Left renal pelvis (tissue), 4 donors: ENCODE measurements at places on chromosomes 16 and 17.

- DNase-seq, result no peak
Observed at GRCh38 chr16:87499189-87499486, 6.3 kb upstream of the ZCCHC14 start.

DNA sequence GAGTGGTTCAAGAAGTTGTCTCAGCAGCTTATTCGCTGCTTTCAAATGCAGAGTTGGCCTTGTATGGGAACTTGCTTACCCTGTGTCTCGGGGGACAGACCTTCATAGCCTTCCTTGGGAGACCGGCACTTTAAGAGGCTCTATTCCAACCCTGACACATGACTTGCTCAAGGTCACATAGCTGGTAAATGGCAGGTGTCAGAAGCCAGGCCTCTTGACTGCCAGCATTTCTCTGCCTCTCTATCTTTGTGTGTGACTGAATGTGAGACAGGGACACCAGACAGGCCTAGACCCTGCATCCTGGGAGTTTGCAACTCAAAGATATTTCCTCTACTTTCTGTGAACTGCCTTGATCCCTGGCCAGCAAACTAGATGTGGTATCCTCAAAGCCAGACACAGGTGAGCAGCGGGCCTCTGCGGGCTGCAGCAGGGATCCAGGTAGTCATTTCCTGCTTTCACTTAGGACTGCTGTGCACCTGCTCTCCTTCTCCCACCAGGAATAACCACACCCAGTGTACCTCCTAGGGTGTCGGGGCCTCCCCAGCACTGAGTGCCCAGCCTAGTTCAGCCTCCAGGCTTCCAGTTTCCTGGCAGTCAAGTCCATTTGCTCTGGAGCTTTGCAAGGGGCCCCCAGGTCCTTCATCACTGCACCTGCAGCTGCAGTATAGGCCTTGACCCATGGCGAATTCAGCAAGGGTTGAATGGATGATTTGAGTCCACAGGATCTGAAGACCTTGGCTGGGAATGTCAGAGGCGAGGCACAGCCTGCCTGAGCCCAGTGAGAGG is 116.6 kb upstream of the TNRC6C start:
- no peak for DNase-seq

GRCh38 chr16:88060524-88061219 is 109.4 kb downstream of the BANP start:
- no peak for DNase-seq

- no peak for DNase-seq
Observed at GRCh38 chr17:59327121-59327980, 4.1 kb upstream of the YPEL2 start.

- DNase-seq, result no peak
Observed at GRCh38 chr16:9976601-9977000, 205.6 kb downstream of the GRIN2A start.

GRCh38 chr16:48052731-48053417 is 102.9 kb downstream of the ABCC12 start:
- DNase-seq, result no peak

GRCh38 chr16:67014634-67015312 is 14.2 kb upstream of the CBFB start:
- no peak for DNase-seq

DNA sequence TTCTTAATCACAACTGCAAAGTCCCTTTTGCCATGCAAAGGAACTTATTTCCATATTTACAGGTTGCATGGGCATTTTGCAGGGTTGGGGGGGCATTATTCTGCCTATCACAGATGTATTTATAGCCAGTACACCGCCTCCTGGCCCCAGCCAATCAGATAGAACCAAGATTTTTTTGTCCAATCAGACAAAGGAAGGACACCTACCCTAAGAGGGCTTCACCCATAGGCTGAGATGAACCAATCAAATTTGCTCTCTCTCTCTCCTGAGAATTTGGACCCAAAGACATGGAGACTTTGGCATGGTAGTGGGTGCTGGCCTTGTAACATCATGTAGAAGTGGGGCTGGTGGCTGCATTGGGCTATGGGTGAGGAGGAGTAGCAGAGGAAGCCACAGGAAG is 3.9 kb upstream of the KCNG4 start:
- no peak for DNase-seq

DNA sequence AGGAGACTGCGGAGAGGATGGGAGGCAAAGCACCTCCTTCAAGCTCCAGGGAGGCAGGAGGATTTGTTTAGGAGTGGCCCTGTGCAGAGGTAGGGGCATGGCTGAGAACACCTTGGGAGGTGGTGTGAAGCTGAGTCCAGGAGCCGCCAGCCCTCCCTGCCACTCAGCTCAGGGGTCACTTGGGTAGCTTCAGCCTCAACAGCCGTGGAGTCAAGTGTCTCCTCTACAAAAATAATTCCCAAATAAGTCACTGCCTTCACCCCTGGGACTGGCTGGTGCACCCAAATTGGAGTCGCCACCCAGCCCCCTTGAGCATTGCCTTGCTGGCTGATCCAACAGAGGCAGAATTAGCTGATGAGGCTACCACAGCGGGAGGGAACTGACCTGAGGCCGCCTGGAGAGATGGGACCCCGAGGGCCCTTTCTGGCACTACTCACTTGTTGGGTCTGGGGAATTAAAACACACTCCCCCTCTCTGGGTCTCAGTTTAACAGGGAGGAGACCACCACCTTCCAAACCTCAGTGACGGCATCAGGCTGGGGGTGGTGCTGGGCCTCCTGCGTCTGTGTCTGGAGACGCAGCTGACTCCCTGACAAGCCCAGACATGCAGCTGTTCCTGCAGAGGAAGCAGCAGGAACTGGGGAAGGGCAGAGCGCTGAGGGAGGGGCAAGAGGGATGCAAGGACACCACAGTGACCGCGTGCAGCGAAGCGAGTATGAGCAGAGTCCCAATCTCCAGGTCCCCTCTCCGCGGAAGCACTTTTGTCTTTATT is 87.9 kb upstream of the TOB1 start:
- no peak for DNase-seq

- DNase-seq, result no peak
Observed at GRCh38 chr17:29126268-29126930, 53.8 kb downstream of the MYO18A start.

- DNase-seq, result no peak
Observed at GRCh38 chr16:74188856-74189255, 107.8 kb upstream of the PSMD7 start.

- no peak for DNase-seq
Observed at GRCh38 chr16:30884760-30885159, 9.1 kb downstream of the BCL7C start.

DNA sequence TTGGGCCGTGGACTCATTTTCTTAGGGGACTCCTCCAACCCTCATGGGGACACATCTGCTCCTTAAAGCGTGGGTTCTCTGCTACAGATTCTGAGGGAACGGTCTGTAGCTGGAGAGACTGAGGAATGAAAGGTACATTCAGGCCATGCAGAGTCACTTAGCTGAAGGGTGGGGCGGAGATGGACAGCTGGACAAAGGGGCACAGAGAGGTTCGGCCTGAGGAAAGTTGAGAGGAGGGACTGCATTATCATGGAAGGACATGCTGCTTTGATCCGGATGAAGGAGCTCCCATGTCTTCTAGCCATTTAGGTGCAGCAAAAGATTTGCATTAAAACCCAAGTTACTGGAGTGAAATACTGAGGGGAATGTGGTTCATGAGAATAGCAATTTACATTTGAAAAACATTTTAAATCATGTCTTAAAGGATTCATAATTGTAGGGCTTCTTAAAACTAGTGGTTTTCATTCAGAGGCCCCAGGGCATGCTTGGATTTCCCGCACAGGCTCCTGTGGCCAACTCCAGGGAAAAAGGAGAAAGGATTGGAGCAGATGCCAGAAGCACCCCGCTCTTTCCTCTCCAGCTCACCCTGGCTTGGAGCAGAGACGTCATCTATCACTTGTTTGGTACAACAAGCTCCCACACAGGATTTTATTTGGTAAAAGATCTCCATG is 54.2 kb downstream of the CDRT4 start:
- DNase-seq, result no peak

- no peak for DNase-seq
Observed at GRCh38 chr16:73485880-73486279, 438.0 kb upstream of the ZFHX3 start.

DNA sequence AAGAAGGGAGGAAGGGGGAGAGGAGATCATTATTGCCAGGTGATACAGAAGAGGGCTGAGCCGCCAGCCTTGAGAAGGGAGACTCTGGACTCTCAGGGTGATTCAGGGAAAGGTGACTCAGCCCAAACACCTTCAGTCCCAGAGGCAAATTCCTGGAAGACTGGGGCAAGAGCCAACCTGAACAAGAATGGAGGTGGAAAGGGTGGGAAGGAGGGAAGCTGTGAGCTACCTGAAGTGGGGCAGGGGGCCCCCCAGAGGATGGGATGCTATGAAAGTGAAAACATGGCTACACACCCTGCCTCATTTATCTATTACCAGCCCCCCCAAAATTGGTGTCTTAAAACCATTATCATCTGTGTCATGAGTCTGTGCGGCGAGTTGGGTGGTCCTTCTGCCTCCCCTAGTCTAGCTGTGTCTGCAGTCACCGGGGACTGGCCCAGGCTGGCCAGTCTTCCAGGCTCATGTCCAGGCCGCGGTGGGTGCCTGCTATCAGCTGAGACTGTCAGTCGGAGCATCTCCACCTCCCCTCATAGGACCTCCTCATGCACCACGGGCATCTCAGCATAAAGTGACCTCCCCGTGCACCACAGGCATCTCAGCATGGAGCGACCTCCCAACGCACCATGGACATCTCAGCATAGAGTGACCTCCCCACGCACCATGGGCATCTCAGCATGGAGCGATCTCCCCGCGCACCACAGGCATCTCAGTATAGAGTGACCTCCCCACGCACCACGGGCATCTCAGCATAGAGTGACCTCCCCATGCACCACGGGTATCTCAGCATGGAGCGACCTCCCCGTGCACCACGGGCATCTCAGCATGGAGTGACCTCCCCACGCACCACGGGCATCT is 3.2 kb upstream of the SLC47A2 start:
- DNase-seq, result no peak

- no peak for DNase-seq
Observed at GRCh38 chr16:86444261-86444660, 66.1 kb upstream of the FOXF1 start.

DNA sequence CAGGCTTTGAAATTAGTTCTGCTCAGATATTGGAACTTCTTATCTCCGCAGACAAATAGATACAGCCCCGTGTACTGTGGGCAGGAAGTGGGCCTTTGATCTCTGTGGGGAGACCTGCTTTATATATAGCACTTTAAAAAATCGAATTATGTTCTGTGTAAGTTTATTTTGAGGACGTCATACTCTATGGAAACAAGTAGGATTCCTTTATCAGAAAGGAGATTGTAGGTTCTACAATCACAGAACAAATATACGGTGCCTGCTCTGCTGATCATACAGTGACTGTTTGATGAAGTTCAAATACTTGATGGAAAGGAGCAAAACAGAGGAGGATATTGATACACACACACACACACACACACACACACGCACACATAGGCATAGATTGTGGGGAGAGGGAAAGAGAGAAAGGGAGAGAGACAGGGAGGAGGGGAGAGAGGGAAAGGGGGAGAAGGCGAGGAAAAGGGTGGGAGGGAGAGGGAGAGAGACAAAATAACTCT is 14.7 kb upstream of the TMEM220 start:
- no peak for DNase-seq

GRCh38 chr17:44043272-44043696 is 23.2 kb downstream of the LSM12 start:
- DNase-seq, result no peak

- DNase-seq, result no peak
Observed at GRCh38 chr16:73383195-73383987, 335.5 kb upstream of the ZFHX3 start.

- no peak for DNase-seq
Observed at GRCh38 chr17:70871180-70871818, 702.0 kb downstream of the KCNJ2 start.

- DNase-seq, result no peak
Observed at GRCh38 chr16:12425134-12425941, 378.3 kb downstream of the CPPED1 start.

- no peak for DNase-seq
Observed at GRCh38 chr16:11717811-11718210, 24.8 kb downstream of the TXNDC11 start.

GRCh38 chr16:17339764-17340541 is 130.8 kb downstream of the XYLT1 start:
- no peak for DNase-seq

DNA sequence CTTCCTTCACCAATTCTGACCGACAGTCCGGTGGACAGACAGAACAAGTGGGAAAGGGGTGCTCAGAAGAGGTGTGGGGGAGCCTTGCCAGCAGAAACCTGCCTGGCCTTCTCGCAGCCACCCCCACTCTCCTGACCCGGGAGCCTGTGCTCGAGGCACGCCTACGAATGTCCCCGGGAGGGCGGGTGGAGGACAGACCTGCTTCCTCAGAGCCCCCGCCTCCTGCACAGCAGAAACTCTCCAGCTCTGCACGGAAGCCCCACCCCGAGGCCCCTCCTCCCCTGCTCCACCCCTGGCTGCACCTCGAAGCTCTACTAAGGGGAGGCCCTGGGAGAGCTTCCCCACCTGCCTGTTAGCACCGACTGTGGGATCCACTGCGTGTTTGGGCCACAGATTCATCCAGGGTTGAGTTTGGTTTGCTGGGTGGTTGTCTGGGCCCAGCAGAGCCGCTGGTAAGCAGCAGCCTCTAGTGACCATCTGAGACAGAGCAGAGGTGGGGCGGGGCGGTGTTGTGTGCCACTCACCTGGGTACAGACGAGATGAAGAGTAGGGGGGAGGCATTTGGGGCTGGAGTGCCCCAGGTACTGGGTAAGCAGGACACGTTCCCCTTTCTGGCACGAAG is 6.2 kb downstream of the TAF1C start:
- DNase-seq, result no peak

GRCh38 chr17:13864521-13864920 is 204.8 kb upstream of the COX10 start:
- DNase-seq, result no peak

DNA sequence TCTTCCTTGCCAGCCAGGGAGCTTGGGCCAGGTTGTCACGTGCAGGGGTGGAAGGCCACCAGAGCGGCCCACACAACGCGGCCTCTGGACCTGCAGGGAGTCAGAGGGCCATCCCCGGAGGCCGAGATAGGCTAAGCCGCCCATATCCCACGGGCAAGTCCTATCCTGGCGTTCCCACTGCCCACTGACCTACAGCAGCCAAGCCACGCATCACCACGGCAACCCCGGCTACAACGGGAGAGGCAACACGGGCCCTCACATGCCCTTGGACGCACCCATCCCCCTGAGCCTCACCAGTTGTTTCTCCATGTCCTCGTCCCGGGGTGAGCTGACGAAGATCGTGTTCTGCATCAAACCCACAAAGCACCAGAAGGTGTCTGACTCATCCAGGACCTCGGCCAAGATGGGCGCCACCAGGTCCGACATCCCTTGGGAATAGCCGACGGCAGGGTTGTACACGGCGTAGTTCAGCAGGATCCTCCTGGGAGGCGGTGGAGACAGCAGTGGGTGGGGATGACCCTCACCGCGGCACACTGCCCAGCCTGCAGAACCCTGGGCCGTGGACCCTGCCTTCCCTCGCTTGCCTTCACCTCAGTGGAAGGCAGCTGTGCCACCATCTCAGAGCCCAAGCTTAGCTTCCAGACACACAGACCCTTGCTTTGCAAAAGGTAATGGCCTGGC is 88.2 kb downstream of the TBC1D16 start:
- no peak for DNase-seq

GRCh38 chr17:27413792-27414191 is 42.5 kb upstream of the KSR1 start:
- DNase-seq, result no peak

GRCh38 chr17:79861413-79862216 is 22.4 kb upstream of the CBX4 start:
- no peak for DNase-seq

GRCh38 chr16:27572711-27573110 is 22.8 kb downstream of the KATNIP start:
- DNase-seq, result no peak

- no peak for DNase-seq
Observed at GRCh38 chr16:67517155-67517445, 11.5 kb upstream of the RIPOR1 start.
